ENCODE measurements at places on chromosomes 4 and X. TPM values are rescaled to one million over a fixed set of nuclear protein-coding genes. Genes with fewer than 3 reads are reported as not detected.

TSPAN5 gene
- 13.4 TPM for total RNA-seq

FGF2 gene
- total RNA-seq, result 4.2 TPM

IGSF1 gene
- total RNA-seq, result 1.4 TPM

LINC00632 gene
- 0.17 TPM for total RNA-seq

MGAT4D gene
- not detected for total RNA-seq

SYTL4 gene
- total RNA-seq, result 3.6 TPM

CT55 gene
- 0.34 TPM for total RNA-seq

MAGEA1 gene
- total RNA-seq, result 3.3 TPM

CYP2U1 gene
- 2.9 TPM for total RNA-seq

NXF2 gene
- total RNA-seq, result 1.9 TPM

- DNase-seq, result no peak
Observed at GRCh38 chr4:112113864-112114263, 31.4 kb upstream of the FAM241A start.

- no peak for DNase-seq
Observed at GRCh38 chrX:120429776-120430540, 39.1 kb downstream of the LAMP2 start.

GRCh38 chrX:15566244-15566643 is 34.5 kb downstream of the ACE2 start:
- no peak for DNase-seq

GRCh38 chr4:6655924-6656323 is 15.4 kb downstream of the MRFAP1 start:
- DNase-seq, result no peak

DNA sequence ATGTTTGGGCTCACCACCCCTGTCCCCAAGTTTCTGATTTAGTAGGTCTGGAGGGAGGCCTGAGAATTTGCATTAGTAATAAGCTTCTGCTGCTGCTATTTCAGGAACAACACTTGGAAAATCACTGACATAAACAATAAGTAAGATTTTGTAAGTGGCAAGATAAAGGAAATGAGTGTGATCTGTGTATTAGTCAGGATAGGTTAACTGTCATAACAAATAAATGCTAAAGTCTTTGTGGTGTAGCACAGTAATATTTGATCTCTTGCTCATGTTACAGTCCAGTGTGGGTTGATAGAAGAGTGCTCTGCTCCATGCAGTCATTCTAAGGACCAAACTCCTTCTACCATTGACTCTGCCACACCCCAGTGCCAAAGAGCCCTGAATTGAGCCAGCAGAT is 67.0 kb downstream of the NHS start:
- DNase-seq, result peak; percentile 31

GRCh38 chr4:77349364-77349763 is 192.4 kb downstream of the CCNG2 start:
- no peak for DNase-seq

DNA sequence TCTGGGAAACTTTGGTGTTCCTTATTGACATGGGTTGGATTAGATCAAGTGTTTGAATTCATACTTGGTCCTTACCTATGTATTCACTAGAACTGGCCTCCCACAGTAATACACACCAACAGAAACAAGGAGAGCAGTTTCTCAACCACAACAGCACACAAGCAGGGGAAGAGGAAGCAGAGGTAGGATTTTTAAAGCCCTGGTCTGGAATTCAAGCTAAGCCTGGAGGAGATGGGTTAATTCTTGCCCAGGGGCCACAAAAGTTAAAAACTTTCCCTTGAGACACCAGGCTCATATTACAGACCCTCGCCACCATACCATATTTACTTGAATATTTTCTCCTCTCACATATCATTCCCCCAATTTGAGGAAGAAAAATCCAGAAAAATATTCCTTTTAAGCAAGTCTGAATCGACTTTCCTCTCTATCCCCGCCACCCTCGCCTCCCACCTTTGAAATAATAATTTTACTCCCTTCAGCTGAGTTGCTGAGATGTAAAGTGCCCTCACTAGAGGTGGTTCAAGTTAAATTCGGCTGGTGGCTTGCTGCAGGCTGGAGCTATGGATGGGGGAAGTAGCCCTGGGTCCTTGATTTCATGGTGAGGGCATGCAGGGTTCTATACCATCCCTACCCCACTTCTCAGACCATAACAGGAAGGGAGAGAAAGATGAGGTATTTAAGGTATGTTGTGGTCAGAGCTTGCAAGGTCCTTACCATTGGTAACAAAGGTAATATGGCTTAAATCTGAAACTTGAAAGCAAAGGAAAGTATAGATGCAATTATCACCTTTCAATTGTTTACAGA is 440.2 kb downstream of the INPP4B start:
- peak; percentile 34 for DNase-seq

GRCh38 chrX:40299641-40300046 is 201.9 kb upstream of the BCOR start:
- no peak for DNase-seq

DNA sequence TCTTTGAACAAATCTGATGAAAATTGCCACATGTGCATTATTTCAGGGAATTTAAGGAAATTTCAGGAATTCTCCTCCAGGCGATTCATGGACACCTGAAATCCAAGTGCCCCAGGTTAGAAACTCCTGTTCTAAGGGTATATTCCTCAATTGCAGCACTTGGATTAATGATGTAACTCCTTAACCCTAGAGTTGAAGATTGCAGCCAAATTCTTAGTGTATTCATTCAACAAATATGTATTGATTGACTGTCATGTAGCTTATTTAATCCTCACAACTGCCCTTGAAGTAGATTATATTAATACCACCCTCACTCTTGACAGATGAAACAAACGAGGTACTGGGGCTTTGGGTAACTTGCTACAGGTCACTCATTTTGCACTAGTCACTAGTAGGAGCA is 11.3 kb downstream of the CETN2 start:
- no peak for DNase-seq

DNA sequence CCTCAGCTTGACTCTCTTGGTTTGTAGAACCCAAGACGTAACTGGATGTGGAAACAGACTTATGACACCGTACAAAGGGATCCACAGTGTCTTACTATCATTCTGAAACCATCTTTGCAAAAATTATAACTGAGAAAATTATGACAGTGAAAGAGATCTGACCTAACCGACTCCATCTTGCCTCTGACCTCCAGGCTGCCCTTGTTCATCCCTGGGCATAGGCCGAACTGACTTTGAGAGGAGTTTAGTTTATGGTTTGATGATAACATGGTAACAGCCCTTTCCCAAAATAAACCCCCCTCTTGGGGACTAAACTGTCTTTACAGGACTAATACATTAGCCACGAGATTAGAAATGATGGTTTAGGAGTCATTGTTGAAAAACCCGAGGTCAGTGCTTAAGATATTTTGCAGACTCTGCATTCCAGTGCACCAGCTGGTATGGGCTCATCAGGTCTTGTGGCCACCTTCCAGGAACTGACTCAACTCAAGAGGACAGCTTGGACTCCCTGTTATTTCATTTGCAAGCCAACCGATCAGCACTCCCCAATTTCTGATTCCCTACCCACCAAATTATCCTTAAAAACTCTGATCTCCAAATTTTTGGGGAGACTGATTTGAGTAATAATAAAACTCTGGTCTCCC is 49.6 kb downstream of the CASP3 start:
- DNase-seq, result peak; percentile 31

GRCh38 chr4:107071108-107071507 is 35.0 kb upstream of the DKK2 start:
- no peak for DNase-seq

- no peak for DNase-seq
Observed at GRCh38 chr4:71593311-71593710, 190.6 kb downstream of the GC start.

DNA sequence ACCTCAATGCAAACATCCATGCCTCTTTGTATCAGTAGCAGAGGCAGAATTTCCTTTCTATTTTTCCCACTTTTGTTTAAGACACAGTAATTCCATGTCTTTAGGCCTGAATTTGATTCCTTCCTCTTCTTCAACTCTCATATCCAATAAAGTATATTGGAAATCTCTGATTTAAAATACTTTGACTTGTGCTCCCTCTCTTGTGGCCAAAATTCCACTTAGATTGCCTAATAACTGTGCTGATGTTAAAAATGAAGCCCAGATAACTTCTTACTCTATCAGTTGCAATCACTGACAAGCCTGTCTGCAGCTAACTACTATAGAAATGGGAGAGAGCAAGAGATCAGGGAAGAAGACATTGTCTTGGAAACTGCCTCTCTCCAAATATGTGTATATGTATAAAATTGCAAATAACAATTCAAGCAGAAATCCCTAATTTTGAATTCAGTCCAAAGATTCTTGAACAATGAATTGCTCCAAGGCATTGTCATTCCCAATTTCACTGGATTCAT is 163.5 kb upstream of the SPIN4 start:
- no peak for DNase-seq

DNA sequence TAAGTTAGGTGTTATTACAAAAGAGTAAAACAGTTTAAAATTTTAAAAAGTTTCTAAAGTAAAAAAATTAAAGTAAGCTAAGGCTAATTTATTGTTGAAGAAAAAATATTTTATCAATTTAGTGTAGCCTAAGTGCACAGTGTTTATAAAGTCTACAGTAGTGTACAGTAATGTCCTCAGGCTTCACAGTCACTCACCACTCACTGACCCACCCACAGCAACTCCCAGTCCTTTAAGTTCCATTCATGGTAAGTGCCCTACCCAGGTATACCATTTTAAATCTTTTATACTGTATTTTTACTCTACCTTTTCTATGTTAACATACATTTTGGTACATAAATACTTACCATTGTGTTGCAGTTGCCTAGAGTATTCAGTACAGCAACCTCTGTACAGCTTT is 120.3 kb upstream of the DKK2 start:
- DNase-seq, result no peak

DNA sequence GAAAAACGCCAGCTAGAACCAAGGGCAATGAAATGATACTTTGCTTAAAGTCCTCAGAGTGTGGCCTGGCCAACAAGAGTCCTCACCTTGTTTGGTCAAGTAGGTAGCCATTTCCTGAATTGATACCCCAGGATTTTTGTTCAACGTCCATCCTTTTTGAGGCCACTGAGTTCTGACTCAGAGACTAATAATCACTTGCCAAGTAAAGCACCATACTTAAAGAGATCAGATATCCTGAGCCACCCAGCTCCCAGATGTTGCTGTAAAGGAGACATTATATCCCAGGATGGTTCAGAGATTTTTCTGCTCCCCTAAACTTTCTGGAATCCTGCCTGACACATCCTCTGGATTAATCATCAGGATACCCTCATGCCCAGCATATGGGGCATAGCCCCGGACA is 190.9 kb downstream of the RAP1GDS1 start:
- no peak for DNase-seq

GRCh38 chr4:17722356-17722700 is 59.1 kb downstream of the FAM184B start:
- no peak for DNase-seq

GRCh38 chr4:92599044-92599443 is 295.3 kb downstream of the GRID2 start:
- no peak for DNase-seq

DNA sequence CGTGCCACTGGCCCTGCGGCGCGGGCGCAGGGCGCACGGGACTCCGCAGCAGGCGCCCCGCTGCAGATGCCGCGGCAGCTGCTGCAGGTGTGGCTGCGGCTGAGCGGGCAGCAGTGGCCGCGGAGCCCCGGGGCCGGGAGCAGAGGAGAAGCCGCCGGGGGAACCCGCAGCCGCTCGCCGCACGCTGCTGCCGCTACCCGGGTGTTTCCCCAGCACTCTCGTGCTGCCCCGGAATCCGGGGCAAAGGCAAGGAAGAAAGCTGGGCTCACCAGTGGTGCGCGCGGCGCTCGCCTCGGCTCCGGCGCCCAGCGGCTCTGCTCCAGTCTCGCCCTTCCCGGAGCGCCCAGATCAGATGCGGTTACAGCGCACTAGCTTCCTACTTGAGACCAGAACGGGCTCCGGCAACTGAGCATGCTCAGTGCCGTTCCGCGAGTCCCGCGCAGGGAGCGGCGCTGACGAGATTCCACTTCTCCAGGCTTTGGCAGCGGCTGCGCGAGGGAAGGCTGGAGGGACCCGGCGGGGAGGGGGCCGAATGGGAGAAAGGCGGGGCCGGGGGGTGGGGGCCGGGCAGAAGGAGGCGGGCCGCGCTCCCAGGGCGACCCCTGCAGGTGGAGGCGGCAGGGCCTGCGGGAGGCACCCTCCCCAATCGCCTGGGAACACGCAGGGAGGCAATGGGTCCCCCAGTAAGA is at the start of gene APBB2:
Gene APBB2, minus strand, starts transcription at position 407 of the 689 bp plus-strand sequence. CDS start 181,288 bp downstream, outside the sequence.
- DNase-seq, result peak; percentile 98

DNA sequence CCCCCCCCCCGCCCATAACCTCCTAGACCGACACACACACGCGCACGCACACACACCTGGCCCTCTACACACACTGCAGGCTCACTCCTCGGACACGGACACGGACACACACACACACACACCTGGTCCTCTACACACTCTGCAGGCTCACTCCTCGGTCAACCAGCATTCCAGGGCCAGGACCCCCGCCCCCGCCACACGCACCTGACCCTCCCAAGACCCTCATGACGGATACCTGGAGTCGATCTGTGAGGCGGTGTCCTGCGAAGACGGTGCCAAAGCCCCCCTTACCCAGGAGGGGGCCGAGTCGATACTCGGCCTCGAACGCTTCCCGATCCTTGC is 552 bp downstream of the PIM2 start:
- no peak for DNase-seq

GRCh38 chr4:166594326-166594946 is 639.9 kb downstream of the SPOCK3 start:
- peak; percentile 49 for DNase-seq

- DNase-seq, result no peak
Observed at GRCh38 chrX:44071070-44071645, 98.0 kb upstream of the NDP start.

DNA sequence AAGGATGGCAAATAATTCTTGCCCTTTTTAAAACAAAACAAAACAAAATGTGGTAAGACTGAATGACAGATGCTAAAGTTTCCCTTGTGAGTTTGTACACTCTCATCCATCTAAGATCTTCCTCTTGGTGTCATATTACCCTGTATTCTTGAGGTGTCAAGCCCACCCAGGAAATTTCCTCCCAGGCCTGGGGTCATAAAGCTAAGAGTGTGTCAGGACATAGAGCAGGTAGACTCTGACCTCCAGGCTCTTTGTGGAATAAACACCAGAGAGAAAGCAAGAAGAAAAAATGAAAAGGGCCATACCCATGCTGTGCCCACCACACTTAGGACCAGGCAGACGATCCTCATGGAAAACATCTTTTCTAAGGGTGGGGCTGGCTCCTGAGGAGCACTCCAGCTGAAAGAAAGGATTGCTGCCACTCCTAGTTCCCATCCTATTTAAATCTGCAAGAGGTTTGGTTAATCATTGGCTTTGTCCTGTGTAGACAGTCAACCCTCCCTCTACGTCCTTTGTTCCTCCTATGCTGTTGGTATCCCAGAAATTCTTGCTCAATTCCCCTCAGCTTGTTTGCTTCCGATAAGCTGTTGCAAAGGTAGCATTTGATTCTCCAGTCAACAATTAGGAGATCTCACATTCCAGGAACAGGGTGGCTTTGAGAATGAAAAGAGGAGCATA is at the start of gene FGA:
Gene FGA, minus strand, starts transcription at position 414 of the 678 bp plus-strand sequence. Its CDS starts 55 bp downstream, at position 359.
- DNase-seq, result no peak

DNA sequence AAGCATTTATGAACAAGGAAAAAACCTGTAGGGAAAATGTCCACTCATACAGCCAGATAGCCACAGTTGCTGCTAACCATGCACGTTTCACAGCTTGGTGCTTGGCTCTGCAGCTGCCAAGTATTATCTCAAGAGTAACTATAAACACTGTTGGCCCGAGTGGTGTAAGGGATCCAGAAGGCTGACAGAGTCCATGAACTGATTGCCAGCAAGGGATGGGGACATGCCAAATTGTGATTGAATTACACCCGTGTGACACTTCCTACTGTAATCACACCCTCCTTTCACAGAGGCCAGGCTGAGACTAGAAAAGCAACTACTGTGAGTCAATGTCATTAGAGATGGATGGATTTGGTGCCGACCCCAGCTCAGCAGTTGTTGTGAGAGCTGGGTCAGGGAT is 223.9 kb upstream of the ANKRD50 start:
- DNase-seq, result no peak

Measured in Daoy (cell line).